ENCODE measurements at places on chromosomes 1 and 21. TPM values are rescaled to one million over a fixed set of nuclear protein-coding genes. Genes with fewer than 3 reads are reported as not detected.

NPHS2 gene
- total RNA-seq, result not detected

PRDM16 gene
- 0.05 TPM for total RNA-seq

CAMSAP2 gene
- 18.3 TPM for total RNA-seq

B4GALT3 gene
- total RNA-seq, result 24.9 TPM

CHI3L2 gene
- 0.36 TPM for total RNA-seq

TMEM200B gene
- total RNA-seq, result 0.13 TPM

PLA2G2A gene
- not detected for total RNA-seq

APCS gene
- total RNA-seq, result not detected

ITLN1 gene
- not detected for total RNA-seq

CASQ2 gene
- total RNA-seq, result not detected

ARHGEF11 gene
- total RNA-seq, result 20.2 TPM

PRRX1 gene
- not detected for total RNA-seq

AADACL4 gene
- not detected for total RNA-seq

UBE2U gene
- not detected for total RNA-seq

CYP4B1 gene
- total RNA-seq, result not detected
